Activated CD4-positive, alpha-beta memory T cell treated with anti-CD3 and anti-CD28 coated beads for 36 hours (primary cell): ENCODE measurements at places on chromosomes 4 and X. TPM values are rescaled to one million over a fixed set of nuclear protein-coding genes. Genes with fewer than 3 reads are reported as not detected.

DNA sequence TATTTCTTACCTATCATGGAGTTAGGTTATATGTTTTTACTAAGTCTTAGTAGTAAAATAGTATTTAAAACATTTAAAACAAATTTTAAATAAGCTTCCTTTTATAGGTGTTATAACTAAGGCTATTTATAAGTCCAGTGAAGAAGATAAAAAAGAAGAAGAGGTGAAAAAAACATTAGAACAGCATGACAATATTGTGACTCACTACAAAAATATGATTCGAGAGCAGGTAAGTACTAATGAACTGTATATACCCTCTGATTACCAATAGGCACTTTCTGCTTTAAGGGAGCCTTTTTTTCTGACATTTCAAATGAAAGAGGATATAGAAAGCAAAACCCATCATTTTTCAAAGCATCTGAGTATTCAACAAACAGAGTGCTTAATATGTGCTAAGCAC lies 76.6 kb downstream of the USO1 start:
- peaks cover 19% of the 10 kb centered on the region for H3K36me3 ChIP-seq
- DNase-seq = no peak
- H3K4me1 ChIP-seq = no peaks in the 10 kb centered on the region
- no peak overlapping the region for H3K4me3 ChIP-seq
- H3K27me3 ChIP-seq = no peaks in the 10 kb centered on the region
- H3K27ac ChIP-seq = no peak overlapping the region

The CLIC2 gene
- 0.40 TPM for total RNA-seq

The SSX3 gene
- total RNA-seq = not detected

The OPHN1 gene
- 0.46 TPM for total RNA-seq

The TEX13C gene
- not detected for total RNA-seq

GRCh38 chr4:51930557-51930956 lies 87.6 kb downstream of the DCUN1D4 start:
- no peak overlapping the region for H3K27ac ChIP-seq
- no peaks in the 10 kb centered on the region for H3K36me3 ChIP-seq
- no peak overlapping the region for H3K4me3 ChIP-seq
- no peak for DNase-seq
- peaks cover 2% of the 10 kb centered on the region for H3K27me3 ChIP-seq
- no peaks in the 10 kb centered on the region for H3K4me1 ChIP-seq

- no peaks in the 10 kb centered on the region for H3K4me1 ChIP-seq
- H3K27ac ChIP-seq = no peak overlapping the region
- no peak overlapping the region for H3K4me3 ChIP-seq
- DNase-seq = no peak
- H3K36me3 ChIP-seq = no peaks in the 10 kb centered on the region
- no peaks in the 10 kb centered on the region for H3K27me3 ChIP-seq
Measured at GRCh38 chrX:74179990-74180389, 124.0 kb upstream of the ZCCHC13 start.

DNA sequence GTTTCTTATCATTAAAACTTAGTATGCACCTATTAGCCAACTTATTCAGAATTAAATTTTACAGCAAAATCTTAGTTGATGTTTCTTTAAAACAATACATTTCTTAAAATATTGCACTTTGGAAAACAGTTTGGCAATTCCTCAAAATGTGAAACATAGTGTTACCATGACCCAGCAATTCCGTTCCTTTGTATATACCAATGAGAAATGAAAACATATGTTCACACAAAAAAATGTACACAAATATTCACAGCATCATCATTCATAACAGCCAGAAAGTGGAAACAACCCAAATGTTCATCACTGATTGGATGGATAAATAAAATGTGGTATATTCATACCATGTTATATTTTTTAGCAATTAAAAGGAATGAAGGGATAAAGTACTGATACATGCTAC lies 50.2 kb downstream of the WDR44 start:
- H3K4me1 ChIP-seq = no peaks in the 10 kb centered on the region
- no peak for DNase-seq
- no peak overlapping the region for H3K27ac ChIP-seq
- H3K4me3 ChIP-seq = no peak overlapping the region

- no peak for DNase-seq
- H3K27ac ChIP-seq = no peak overlapping the region
- H3K36me3 ChIP-seq = no peaks in the 10 kb centered on the region
- peaks cover 6% of the 10 kb centered on the region for H3K27me3 ChIP-seq
Measured at GRCh38 chrX:110491846-110492620, 133.4 kb downstream of the RTL9 start.

DNA sequence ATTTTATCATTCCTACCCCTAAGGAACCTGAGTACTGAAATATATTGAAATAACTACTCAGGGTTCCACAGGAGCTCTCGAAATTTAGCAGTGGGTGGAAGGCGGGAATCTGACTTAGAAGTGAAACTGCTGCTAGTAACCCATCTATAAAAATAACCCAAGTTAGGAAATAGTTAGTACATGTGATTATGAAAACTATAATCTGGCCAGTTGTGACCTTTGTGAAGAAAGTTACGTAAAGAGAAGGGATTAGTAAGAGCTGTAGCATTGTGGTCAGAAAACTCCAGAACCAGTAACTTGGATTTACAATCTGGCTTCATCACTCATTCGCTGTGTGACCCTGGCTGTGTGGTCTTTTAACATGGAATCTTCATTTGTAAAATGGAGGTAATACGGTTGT lies 175.5 kb downstream of the RAPGEF2 start:
- no peaks in the 10 kb centered on the region for H3K27me3 ChIP-seq
- DNase-seq = no peak
- peaks cover 3% of the 10 kb centered on the region for H3K4me1 ChIP-seq
- H3K27ac ChIP-seq = no peak overlapping the region

The TRIM60 gene
- total RNA-seq = not detected

DNA sequence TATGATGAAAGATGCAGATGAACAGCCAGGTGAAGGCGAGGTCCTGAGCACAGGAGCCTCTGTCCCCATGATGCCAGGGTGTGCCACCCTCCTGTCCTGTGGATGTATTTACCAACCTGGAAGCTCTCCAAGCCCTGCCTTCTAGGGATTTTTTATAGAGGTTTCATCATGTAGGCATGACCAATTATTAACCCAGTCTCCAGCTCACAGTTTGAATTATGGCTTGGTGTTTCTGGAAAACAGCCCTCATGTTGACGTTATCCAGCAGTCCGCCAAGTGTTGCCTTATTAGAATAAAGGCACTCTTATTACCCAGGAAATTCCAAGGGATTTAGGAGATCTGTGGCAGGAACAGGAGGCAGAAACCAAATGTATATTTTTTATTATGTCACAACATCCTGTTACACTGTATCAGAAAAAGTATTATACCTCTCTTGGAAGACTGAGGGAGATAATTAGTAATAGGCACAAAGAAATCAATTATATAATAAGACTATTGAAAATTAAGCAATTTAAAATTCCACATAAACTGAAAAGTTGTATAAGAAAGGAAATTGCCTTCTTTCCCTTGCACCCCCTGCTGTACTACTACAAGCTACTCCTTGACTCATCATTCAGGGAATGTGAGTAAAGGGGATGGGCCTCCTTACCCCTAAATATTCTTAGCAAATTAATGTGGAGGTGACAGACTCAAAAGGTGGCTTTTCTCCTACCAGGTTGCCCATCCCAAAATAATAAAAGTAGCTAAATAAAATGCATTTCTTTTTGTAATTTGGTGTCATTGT lies 129.6 kb downstream of the ZNF330 start:
- H3K36me3 ChIP-seq = no peaks in the 10 kb centered on the region
- peaks cover 1% of the 10 kb centered on the region for H3K4me1 ChIP-seq
- DNase-seq = no peak
- H3K27me3 ChIP-seq = peaks cover 5% of the 10 kb centered on the region
- no peak overlapping the region for H3K4me3 ChIP-seq

DNA sequence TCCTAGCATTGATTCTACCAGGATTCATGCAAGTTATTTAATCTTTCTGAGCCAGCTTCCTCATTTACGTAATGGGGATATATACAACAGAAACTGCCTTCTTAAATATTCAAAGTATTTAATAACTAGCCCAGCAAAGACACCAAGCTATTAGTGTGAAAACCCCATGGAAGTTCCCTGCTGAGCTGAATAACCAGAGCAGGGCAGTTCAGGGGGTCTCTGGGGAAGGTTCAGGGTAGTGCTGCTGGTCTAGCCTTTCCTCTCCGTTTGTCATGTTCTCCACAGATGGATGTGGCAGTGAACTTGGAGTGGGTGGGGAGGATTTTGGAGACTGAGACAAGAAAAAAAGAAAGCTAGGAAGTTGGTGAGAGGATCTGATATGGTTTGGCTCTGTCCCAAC lies 240.8 kb upstream of the TAPT1 start:
- no peaks in the 10 kb centered on the region for H3K36me3 ChIP-seq
- H3K4me1 ChIP-seq = no peaks in the 10 kb centered on the region
- H3K4me3 ChIP-seq = no peak overlapping the region
- no peak overlapping the region for H3K27ac ChIP-seq
- DNase-seq = no peak

- H3K36me3 ChIP-seq = no peaks in the 10 kb centered on the region
- H3K27me3 ChIP-seq = no peaks in the 10 kb centered on the region
- H3K27ac ChIP-seq = no peak overlapping the region
- DNase-seq = no peak
- no peaks in the 10 kb centered on the region for H3K4me1 ChIP-seq
Measured at GRCh38 chrX:2848871-2849301, 20.2 kb downstream of the GYG2 start.

The NEIL3 gene
- total RNA-seq = 18.3 TPM

DNA sequence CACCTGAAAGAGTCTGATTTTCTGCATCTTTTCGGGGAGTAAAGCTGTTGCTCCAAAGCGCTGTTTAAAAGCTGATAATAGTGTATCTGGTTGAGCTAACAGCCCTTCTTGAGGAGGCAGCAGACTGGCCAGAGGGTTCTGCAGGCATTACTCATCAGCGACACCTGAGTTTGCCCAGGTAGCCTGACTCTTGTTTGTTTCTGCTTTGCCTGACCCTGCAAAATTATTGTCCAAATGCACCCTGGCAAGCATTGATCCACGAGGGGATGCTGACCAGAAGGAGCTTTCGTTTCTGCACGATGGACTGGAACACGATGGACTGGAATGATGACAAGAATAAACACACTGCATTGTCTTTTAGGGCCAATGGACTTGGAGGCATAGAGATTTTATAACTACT lies 6.2 kb downstream of the CD99 start:
- no peak for DNase-seq
- peaks cover 86% of the 10 kb centered on the region for H3K4me1 ChIP-seq
- H3K27ac ChIP-seq = peak overlapping the region; percentile 96
- H3K27me3 ChIP-seq = no peaks in the 10 kb centered on the region
